ENCODE measurements at places on chromosomes 1 and 21. TPM values are rescaled to one million over a fixed set of nuclear protein-coding genes. Genes with fewer than 3 reads are reported as not detected.

Gene ZNF697
- 11.5 TPM for total RNA-seq

Gene CD48
- total RNA-seq, result 2.4 TPM

Gene GUCA2B
- total RNA-seq, result not detected

Gene CYP4A22
- not detected for total RNA-seq

Gene C1orf56
- total RNA-seq, result 7.3 TPM

Gene KLF17
- total RNA-seq, result not detected

Gene FBLIM1
- 100 TPM for total RNA-seq

Gene AVPR1B
- total RNA-seq, result not detected

Gene IFI44L
- 6.5 TPM for total RNA-seq

Gene EXO1
- total RNA-seq, result 0.35 TPM

Gene ZFP69B
- 0.87 TPM for total RNA-seq

Gene GALNT2
- 22.0 TPM for total RNA-seq

Gene MTMR11
- total RNA-seq, result 2.5 TPM

Gene TTLL7
- 3.3 TPM for total RNA-seq

Gene SYCP1
- total RNA-seq, result not detected

Gene AMY1B
- not detected for total RNA-seq

Gene ZNF683
- total RNA-seq, result not detected
